ENCODE measurements at places on chromosomes 4 and X.

DNA sequence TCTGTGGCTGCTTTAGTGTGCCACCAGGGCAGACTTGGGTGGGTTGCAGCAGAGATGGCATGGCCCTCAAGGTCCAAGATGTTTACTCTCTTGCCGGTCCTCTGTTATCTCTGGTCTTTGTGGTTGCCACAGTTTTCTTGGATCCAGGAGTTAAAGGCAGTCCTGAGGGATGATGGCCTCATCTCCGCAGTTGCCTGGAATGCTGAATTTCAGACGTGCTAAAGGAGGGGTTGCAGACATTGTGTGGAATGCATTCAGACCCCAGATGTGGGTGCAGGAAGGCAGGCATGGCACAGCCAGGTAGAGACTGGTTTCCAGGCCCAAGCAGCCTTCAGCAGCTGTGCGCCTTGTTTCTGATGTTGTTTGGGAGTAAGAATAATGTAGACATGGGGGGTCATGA lies 64.4 kb downstream of the TBL1X start:
- no peak for DNase-seq

DNA sequence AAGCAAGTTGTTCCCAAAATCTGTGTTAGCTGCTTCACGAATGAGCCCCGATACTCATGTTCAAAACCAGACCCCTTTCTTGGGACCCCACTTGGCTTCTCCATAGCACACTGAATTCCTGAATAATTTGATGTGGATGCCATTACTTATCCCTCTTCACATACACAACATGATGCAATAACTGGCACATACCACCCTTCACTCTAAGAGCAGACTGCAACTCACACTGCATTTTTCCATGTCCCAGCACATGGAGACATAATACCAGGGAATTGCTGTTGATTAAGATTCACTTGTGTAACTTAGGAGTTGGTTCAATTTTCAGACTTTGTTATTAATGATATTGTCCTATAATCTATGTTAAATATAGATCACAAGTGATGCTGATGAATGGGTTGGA lies 213.4 kb downstream of the MAML3 start:
- no peak for DNase-seq

GRCh38 chr4:128942607-128943006 lies 133.1 kb downstream of the JADE1 start:
- no peak for DNase-seq

GRCh38 chr4:103046416-103047290 lies 27.1 kb upstream of the SLC9B1 start:
- peak; percentile 42 for DNase-seq

- no peak for DNase-seq
Measured at GRCh38 chr4:150381609-150382008, 200.3 kb upstream of the MAB21L2 start.

DNA sequence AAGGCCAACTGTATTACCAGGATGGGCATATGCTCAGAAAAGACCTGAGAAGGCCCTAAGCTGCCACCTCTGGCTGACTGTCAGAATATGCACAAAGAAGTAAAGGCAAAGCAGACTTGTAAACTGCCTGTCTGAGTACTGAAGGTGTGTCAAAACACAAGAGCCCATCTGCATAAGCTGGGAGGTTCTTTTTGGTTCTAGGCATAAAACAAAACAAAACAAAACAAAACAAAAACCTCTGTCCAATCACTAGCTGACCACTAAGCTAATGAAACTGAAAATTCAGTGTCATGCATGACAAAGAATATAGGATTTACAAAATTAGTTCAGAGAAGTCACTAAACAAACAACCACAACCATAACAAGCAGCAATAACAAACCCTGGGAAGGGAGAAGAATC lies 20.6 kb downstream of the SH3D19 start:
- DNase-seq, result no peak

GRCh38 chrX:110374559-110374958 lies 15.9 kb downstream of the RTL9 start:
- no peak for DNase-seq

GRCh38 chr4:123278755-123279154 lies 117.8 kb upstream of the SPRY1 start:
- peak; percentile 26 for DNase-seq

DNA sequence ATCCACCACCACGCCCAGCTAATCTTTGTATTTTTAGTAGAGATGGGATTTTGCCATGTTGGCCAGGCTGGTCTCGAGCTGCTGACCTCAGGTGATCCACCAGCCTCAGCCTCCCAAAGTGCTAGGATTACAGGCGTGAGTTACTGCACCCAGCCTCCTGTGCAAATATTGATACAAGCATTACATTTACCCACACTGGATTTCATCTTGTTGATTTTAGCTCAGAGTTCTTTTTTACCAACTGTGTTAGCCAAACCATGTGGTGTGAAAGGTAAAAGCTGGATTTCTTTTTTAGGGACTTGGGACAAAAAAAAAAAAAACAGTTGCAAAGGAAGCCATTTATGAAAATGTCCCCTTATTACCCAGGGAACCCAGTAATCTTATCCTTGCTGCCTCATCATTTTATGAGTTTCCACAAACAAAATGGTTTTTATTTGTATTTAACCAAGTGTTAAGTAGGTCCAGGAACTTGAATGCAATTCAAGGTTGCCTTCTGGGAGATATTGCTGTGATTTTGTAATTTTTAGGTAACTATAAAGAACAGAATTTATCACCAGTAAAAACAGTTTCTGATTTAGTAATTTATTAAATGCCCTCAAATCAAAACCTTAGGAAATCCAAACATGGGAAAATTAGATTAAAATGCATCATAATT lies 202.5 kb downstream of the PALLD start:
- no peak for DNase-seq

DNA sequence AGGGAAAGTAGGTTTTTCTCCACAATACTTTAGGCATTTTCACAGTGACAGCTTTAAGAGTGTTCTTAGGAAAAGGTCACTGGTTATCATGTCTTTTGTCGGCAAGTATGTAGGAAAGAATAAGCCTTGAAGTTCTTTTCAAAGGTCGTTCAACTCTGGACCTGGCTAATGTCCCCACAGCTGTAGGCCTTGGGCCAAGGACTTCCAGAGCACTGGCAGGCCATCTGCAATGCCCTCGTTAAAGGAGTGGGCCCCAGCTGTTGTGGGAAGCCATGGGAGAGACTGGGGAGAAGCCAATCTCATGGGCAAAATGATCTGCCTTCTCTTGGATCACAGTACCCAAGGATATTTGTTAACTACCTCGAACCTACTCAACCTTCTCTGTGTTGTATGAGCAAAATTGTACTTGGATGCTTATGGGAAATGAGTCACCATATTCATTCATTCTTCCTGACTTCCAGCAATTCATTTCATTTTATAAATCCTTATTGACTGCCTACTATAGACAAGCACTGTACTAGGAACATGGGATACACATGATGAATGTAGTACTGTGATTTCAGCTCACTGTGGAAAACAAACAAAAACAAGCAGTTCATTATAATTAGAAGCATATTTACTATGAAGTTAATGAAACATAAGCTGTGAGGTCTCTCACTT lies 141.1 kb upstream of the KIT start:
- DNase-seq, result no peak

- no peak for DNase-seq
Measured at GRCh38 chr4:2402048-2402842, 16.2 kb downstream of the ZFYVE28 start.

DNA sequence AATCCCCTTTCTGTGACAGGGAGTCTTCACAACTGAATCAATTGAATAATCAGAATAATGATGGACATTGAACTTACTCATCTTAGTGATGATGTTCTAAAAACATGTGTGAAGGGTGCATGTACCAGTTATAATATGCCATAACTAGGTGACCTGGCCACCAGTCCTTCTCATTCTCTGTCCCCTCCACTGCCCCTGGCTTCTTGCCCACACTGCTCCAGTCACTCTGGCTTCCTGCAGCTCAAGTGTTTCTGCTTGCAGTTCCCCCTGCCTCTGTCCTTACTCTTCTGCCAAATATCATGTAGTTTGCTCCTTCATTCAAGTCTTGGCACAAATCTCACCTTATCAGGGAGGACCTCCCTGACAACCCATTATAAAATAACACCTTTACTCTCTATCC lies 168.1 kb upstream of the SLC7A11 start:
- DNase-seq, result no peak
